Liver (tissue), 10 donors: ENCODE measurements at places on chromosomes 2 and 18. TPM values are rescaled to one million over a fixed set of nuclear protein-coding genes. Genes with fewer than 3 reads are reported as not detected.

Gene CXCR1
- total RNA-seq: 1.8 TPM

Gene COQ10B
- 18.4 TPM for total RNA-seq

Gene FN1
- 859 TPM for total RNA-seq

Gene COL4A4
- 0.14 TPM for total RNA-seq

Gene INO80D
- total RNA-seq: 10.3 TPM

Gene PRKAG3
- not detected for total RNA-seq

Gene GPR39
- total RNA-seq: 2.2 TPM

Gene NTSR2
- not detected for total RNA-seq

Gene CYP27C1
- total RNA-seq: 0.05 TPM

Gene PRR30
- total RNA-seq: not detected

Gene KCNK3
- total RNA-seq: not detected

Gene TMEM169
- 0.75 TPM for total RNA-seq

Gene LONRF2
- total RNA-seq: 0.23 TPM

Gene DLGAP1
- 0.17 TPM for total RNA-seq

Gene CXXC1
- total RNA-seq: 33.5 TPM

Gene PRSS56
- not detected for total RNA-seq

Gene SYT4
- 0.19 TPM for total RNA-seq

Gene MC5R
- total RNA-seq: not detected
